ENCODE measurements at places on chromosomes 16 and 17. TPM values are rescaled to one million over a fixed set of nuclear protein-coding genes. Genes with fewer than 3 reads are reported as not detected.

BCAR1 gene
- 200 TPM for total RNA-seq

TIMP2 gene
- 35.9 TPM for total RNA-seq

CHST6 gene
- total RNA-seq, result 0.16 TPM

UBE2G1 gene
- total RNA-seq, result 18.9 TPM

SLC6A4 gene
- 3.5 TPM for total RNA-seq

SCNN1G gene
- total RNA-seq, result 0.13 TPM

PLEKHG4 gene
- total RNA-seq, result 7.0 TPM

SECTM1 gene
- total RNA-seq, result 2.2 TPM

LRRC37A3 gene
- 5.0 TPM for total RNA-seq

HOXB3 gene
- total RNA-seq, result 6.8 TPM

WNT3 gene
- total RNA-seq, result 0.97 TPM

ATXN1L gene
- total RNA-seq, result 22.3 TPM

ZNF624 gene
- 3.4 TPM for total RNA-seq

All from bladder microvascular endothelial cell (primary cell).